Dermis blood vessel endothelial cell (primary cell): ENCODE measurements at places on chromosomes 1 and 21. TPM values are rescaled to one million over a fixed set of nuclear protein-coding genes. Genes with fewer than 3 reads are reported as not detected.
A peak's percentile ranks its signal among the peaks of the same experiment; 100 is the strongest.

GRCh38 chr1:229059671-229060539 lies 211.0 kb upstream of the RAB4A start:
- peak; percentile 68 for DNase-seq

- DNase-seq = no peak
These were observed 12.1 kb upstream of the C1orf174 start for GRCh38 chr1:3911981-3912808.

DNA sequence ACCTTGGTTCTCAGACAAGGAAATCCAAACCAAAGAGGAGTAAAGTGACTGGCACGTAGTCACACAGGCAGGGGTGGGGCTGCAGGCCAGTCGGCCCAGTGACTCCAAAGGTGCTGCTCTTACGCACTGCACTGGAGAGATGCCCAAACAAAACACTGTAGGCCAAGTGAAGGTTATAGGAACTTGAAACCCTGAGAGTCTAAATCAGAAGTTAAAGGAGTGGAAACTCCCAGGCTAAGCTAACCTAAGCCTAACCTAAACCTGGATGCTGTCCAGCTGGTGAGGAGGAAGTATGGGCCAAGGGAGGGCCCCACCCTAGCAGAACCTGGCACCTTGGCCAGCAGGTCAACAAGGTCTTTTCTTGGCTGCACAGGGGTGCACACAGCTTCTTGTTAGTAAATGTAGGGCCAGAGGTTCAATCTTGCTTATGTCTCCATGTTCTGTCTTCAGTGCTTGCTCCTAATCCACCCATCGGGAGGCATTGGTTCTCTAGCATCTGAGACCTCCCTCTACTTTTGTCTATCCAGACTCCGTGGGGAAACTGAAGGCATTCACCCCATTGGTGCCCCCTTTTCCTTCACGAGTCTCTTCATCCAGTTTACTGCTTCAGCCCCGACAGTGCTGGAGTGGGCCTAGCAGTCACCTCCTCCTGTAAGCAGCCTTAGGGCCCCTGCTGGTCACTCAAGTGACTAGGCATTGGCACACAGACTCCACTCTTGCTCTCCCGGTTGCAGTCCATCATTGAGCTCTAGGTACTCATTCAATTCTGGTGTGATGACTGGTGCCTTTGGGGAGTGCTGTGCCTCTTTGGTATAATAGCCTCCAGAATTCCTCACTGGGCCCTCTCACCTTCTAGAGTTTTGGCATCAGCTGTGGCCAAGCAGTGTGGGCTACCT lies 12.9 kb upstream of the TMEM125 start:
- no peak for DNase-seq

GRCh38 chr1:232474826-232475225 lies 155.1 kb downstream of the SIPA1L2 start:
- peak; percentile 16 for DNase-seq

Gene DSCAM
- total RNA-seq = under 0.01 and 0.19 TPM in 2 replicates

Gene LAMC2
- total RNA-seq = 0.70 and 1.5 TPM in 2 replicates
